ENCODE measurements at places on chromosomes 11 and 22.

GRCh38 chr11:70740488-70740851 lies 342.1 kb downstream of the CTTN start:
- DNase-seq = no peak

- DNase-seq = peak; percentile 93
Measured at GRCh38 chr11:1202776-1203504, 19.9 kb upstream of the MUC5B start.

DNA sequence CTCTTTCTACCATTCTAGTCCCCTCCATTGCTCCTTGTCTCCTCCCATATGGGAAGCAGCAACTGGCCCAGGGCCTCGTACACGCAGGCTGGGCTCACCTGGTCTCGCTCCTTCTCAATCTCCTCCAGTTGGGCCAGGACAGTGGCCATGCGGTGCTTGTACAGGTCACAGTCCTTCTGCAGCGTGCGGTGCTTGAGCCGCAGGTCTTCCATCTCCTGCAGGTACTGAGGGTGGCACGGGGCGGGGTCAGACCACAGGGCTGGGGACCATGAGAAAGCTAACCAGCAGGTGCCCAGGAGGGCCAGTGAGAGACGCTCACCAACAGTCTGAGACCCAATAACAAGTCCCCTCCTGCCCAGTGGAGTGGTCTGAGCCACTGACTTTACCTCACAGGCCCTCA lies 11.5 kb downstream of the CARD10 start:
- no peak for DNase-seq

DNA sequence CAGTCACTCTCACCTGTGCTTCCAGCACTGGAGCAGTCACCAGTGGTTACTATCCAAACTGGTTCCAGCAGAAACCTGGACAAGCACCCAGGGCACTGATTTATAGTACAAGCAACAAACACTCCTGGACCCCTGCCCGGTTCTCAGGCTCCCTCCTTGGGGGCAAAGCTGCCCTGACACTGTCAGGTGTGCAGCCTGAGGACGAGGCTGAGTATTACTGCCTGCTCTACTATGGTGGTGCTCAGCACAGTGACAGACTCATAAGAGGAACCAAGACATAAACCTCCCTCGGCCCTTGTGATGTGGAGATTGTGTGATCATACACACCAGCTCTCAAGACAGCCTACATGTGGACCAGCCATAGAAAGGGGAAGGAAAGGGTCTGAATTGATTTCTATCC lies 113.3 kb downstream of the ZNF280B start:
- DNase-seq = no peak

DNA sequence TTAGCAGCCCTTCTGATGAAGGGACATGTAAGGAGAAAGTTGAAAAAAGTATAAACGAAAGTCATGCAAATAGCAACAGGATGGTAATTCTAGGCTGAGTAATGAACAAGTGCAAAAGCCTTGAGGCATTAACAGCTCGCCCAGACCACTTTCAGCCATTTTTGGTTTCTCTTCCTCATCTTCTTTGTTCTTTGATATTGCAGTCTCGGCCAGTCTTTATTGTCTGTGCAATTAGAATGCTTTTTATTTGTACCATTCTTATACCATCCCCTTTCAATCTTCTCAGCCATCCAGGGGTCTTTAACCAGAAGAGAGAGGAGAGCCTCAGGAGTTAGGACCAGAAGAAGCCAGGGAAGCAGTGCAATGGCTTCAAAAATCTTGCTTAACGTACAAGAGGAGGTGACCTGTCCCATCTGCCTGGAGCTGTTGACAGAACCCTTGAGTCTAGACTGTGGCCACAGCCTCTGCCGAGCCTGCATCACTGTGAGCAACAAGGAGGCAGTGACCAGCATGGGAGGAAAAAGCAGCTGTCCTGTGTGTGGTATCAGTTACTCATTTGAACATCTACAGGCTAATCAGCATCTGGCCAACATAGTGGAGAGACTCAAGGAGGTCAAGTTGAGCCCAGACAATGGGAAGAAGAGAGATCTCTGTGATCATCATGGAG lies 7.3 kb downstream of the TRIM34 start:
- DNase-seq = peak; percentile 66

DNA sequence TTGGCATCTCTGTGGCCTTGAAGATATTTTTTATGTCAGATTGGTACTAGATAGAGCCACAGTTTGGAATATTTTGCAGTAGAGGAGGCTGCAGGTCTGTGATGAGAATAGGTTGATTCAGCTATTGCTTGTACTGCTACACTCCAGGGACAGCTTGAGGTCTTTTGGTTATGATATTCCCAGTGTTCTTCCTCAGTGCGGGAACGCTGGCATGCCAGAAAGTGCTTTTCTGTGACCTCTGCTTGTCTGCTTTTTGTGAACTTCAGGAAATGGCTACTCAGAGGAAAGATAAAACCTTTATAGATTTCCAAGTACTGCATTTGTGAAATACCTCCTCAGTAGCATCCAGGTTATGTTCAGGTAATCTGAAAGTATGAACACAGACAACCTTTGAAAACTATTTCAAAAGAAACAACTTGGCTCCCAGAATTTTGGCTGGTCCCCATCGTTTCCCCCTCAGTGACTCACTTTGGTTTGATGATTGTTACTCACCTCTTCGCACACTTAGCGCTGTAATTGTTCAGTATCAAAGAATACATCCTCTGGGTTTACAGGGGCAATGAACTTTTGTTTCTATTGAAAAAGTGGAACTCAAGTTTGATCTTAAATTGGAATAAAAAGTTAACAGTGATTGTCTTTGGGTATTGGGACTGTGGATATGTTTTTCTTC lies 191.4 kb downstream of the HIPK3 start:
- DNase-seq = no peak

- peak; percentile 67 for DNase-seq
Measured at GRCh38 chr11:74011360-74012073, 2.6 kb upstream of the UCP3 start.

DNA sequence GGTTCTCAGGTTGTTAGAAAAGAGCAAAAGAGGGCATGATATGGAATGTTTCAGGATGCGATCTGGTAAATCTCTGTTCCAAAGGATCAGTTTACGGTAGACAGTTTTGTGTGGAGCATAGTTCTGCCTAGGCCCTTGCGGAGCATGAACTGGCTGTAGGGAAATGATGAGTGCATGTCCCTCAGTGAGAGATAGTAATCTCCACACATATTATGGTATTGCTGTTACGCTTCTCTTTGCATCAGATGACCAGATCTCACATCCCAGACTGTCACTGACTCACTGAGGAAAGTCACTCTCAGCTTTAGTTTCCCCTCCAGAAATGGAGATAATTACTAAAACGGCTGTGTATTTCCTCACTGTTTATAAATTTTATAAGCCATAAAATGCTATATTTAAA lies 836.0 kb downstream of the JRKL start:
- DNase-seq = no peak

- DNase-seq = no peak
Measured at GRCh38 chr11:28168718-28169117, 60.5 kb downstream of the METTL15 start.

GRCh38 chr22:23197836-23198235 lies 17.5 kb downstream of the BCR start:
- DNase-seq = no peak

GRCh38 chr11:45141631-45142030 lies 4.8 kb upstream of the PRDM11 start:
- peak; percentile 3 for DNase-seq

- no peak for DNase-seq
Measured at GRCh38 chr11:41384329-41384728, 75.1 kb downstream of the LRRC4C start.

- no peak for DNase-seq
Measured at GRCh38 chr11:77155082-77155475, 27.0 kb downstream of the MYO7A start.

GRCh38 chr11:134474942-134475341 lies 62.9 kb upstream of the B3GAT1 start:
- DNase-seq = no peak

DNA sequence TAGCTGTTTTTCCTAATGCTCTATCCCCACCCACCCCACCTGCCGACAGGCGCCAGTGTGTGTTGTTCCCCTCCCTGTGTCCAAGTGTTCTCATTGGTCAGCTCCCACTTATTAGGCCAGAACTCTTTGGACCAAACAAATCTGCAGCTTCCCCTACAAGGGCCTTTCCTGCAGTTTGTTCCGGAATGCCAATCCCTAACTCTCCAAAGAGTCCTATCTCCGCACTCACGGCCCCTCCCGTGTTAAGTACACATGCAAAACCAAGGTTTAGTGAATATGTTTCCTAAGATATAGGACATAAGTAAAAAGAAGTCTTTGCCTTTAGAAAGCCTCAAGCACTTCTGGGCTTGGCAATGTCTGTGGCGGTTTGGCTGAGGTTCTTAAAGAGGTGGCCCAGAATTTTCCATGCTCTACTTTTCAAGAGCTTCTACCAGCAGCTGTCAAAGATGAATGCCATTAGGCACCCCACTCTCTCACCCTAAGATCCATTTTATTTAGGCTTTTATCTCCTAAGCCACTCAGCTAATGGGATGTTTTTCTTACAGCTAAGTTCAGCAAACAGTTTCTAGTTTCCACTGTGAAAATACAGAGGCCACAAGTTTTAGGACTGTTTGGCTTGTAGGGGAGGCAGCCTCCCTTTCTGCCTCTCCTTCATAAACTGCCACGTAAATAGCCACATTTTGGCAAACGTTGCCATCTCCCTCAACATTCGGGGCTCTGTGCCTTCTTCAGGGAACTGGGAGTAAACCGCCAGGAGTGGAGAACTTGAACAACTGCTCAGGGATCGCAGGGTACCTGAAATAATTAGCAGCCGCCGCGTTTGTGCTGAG lies 1.6 kb downstream of the CD59 start:
- DNase-seq = no peak

DNA sequence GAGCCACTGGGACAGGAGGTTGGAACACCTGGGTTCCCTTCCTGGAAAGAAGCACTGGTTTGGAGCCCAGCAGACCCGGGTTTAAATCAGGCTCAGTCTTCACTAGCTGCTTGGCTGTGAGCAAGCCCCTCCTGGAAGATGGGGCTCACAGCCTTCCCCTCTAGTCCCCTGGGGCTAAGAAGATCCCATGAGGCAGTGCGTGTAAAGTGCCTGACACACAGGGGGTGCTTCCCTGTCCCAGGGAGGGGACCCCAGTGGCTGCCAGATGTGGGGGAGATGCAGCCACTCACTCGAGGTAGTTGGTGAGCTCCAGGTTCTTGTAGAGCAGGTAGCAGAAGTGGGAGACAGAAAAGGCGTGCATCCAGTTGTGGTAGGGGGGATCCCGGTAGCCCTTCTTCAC lies 93.2 kb downstream of the PDE2A start:
- DNase-seq = no peak

DNA sequence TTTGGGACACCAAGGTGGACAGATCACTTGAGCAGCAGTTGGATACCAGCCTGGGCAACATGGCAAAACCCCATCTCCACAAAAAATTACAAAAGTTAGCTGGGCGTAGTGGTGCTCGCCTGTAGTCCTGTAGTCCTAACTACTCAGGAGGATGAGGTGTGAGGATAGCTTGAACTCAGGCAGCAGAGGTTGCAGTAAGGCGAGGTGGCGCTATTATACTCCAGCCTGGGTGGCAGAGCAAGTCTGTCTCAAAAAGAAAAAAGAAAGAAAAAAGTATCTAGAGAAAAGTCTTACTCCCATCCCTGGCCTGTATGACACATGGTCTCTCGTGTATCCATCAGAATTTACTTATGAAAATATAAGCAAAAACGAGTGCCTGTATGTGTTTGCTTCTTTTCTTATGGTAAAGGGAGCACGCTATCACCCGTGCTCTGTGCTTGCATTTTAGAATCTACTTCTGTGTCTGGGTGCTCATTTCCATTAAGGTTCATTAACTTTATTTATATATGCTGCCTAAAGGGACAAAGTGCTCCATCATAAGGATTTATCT lies 15.4 kb upstream of the CPT1A start:
- DNase-seq = no peak

- no peak for DNase-seq
Measured at GRCh38 chr11:115652094-115652493, 147.9 kb upstream of the CADM1 start.

DNA sequence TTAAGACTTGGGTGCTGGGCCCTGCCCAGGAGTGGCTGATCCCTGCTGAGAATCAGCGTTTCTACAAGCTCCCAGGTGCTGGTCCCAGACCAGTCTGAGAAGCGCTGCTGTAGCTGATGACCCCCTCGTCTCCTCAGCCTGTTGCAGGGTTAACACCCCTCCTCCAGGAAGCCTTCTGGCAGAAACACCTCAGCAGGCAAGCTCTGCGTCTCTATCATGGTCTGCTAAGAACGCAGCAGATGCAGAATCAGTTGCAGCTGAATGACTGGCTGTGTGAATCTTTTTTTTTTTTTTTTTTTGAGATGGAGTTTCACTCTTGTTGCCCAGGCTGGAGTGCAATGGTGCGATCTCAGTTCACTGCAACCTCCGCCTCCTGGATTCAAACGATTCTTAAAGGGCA lies 132.5 kb downstream of the CACNA1I start:
- DNase-seq = no peak

- peak; percentile 23 for DNase-seq
Measured at GRCh38 chr11:64760759-64761420, 1.1 kb upstream of the PYGM start.

DNA sequence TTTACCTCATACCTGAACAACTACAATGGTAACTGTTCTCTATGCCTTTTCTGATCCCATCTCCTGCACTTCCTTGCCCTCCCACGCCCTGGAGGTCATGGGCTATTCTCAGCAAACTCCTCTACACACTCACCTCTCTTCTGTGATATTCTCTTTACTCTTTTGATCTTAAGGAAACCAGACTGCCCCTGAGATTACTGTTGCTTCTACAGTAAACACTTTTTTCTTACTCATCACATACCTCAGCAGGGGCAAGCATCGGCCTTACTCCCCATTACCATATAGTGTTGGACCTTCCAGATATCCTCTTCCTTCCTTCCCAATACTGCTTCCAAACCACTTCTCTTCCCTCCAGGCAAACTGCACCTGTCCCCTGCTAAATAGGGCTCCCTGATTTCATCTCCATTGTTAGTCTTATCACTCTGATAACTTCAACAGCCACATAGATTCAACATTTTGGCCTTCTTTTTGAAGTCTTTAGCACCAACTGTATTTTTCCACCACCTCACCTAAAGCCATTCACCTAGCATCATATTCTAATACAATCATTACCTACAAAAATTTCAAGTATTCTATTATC lies 141.2 kb downstream of the RBFOX2 start:
- DNase-seq = no peak
